ENCODE measurements at places on chromosomes 7 and 10.

- no peak for DNase-seq
Observed at GRCh38 chr7:35450456-35451214, 196.7 kb upstream of the TBX20 start.

DNA sequence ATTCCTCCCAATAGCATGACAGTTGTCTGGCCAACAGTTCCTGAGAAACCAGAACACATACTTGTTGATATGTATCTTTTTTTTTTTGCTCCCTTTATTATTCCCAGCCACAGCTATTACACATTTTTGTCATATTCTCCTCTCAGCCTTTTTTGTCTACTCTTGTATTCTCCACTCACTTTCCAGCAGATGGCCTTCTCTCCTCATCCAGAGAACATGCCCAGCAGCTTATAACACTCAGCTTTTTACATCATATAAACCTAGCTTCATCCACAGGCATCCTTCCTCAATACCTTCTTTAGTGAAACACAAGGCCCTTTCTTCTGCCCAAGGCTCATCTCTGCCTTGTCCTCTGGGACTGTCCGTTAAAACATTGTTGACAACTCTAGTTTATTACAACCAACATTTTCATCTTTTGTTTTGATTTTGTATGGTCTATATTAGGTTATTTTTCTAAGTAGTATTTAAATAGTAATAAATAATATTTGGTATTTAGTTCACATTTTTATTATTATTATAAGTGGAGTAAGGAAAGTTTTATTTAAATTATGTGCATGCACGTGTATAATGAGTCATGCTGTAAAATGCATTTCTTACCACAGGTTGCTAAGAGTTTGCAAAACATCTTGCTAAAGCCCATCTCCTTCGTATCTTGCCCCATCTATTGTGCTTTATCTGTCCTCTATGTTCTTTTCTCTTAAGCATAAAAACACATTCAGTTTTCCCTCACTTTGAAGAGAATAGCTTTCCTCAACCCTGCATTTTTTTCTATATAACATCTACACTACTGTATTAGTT is 101.5 kb downstream of the ORC5 start:
- DNase-seq, result no peak

DNA sequence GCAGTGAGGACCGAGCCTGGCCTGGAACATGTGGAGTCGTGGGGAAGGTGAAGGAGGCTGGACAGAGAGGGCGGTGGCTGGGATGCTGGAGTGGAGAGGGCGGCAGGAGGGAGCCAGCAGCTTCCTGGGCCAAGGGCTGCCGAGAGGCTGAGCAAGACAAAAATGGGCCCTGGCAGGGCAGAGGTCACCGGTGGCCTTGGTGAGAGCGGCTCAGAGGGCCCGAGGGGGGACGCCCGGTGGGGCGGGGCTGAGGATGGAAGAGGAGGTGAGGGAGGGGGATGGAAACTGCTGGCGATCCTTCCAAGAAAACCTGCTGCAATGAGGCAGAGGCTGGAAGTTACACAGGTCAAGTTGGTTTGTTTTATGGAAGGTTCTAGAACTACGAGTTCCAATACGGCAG is 69.5 kb downstream of the ELFN1 start:
- no peak for DNase-seq

GRCh38 chr10:79189853-79190435 is 121.2 kb downstream of the ZMIZ1 start:
- no peak for DNase-seq

- no peak for DNase-seq
Observed at GRCh38 chr7:84529480-84530205, 335.1 kb upstream of the SEMA3A start.

DNA sequence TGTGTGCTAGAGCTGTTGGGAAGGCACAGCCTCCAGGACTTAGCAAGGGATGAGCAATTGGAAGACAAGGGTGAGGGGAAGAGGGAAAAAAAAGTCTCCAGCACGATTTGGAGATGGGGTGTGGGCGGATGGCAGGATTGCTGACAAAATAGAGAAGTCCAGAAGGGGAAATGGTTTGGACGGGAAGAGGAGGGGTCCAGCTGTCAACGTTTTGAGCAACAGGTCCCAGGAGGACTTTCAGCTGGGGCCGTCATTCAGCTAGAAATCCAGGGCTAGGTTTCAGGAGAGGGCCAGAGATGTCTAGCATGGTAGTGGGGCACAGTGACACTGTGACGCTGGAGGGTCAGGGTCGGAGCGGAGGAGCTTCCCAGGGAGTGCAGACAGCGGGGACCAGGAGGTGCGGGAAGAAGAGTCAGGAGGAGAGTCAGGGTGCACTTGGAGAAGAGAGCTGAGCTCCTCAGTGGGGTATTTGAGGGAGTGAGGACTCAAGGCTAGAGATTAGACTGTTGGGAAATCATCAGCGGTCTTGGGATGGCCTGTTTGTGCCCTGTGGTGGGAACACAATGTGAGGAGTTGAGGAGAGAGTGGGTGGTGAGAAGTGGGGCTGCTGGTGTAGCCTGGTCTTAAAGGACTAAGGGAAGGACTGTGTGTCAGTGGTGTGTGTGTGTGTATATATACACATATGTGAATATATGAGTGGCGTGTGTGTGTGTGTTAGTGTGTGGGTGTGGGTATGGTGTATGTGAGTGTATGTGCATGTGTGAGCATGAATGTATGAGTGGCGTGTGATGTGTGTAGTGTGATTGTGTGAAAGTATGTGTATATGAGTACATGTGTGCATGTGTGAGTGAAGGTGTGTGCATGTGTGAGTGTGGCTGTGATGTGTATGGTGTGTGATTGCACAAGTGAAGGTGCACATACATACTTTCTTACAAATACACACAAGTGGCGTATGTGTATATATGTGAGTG is 3.8 kb downstream of the ZYX start:
- no peak for DNase-seq

DNA sequence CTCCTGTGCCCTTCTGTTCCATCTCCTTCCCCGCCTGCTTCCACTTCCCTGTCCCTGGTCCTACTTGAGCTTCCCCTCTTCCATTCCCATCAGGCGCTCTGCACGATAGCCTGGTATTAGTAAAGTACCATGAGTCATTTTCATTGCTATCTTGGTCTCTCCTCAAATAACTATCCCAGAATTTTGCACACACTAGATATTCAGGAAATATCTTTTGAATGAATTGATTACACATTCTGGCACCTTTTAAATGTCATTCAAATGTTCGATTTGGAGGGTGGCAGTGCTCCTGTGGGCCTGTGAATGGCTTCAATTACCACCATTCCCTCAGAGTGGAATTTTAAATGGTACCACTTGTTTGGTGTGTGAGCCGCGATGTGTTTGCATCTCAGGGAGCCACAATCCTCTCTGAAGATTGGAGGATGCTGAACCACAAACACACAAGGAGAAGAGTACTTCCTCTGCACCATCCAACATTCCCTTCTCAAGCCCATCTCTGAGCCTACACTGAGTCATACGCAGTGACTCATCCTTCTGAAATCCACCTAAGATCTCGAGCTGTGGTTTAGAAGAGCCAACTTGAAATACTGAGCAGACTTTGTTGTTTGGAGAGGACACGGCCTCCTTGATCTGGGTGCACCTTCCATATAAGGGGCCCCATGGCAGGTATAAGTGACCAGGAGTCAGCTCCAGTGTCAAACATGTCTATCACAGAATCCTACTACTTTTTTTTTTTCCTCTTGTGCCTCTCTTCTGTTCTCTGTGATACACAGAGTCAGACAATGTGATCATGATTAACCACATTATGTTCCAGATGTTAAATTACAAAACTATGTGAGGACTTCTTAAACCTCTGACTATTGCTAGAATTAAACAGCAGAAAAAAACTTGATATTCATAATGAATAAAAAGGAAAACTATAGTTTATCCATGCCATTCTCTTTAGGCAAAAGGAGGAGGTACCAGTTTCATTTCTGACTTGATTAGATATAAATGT is 81.9 kb downstream of the BMPER start:
- no peak for DNase-seq

DNA sequence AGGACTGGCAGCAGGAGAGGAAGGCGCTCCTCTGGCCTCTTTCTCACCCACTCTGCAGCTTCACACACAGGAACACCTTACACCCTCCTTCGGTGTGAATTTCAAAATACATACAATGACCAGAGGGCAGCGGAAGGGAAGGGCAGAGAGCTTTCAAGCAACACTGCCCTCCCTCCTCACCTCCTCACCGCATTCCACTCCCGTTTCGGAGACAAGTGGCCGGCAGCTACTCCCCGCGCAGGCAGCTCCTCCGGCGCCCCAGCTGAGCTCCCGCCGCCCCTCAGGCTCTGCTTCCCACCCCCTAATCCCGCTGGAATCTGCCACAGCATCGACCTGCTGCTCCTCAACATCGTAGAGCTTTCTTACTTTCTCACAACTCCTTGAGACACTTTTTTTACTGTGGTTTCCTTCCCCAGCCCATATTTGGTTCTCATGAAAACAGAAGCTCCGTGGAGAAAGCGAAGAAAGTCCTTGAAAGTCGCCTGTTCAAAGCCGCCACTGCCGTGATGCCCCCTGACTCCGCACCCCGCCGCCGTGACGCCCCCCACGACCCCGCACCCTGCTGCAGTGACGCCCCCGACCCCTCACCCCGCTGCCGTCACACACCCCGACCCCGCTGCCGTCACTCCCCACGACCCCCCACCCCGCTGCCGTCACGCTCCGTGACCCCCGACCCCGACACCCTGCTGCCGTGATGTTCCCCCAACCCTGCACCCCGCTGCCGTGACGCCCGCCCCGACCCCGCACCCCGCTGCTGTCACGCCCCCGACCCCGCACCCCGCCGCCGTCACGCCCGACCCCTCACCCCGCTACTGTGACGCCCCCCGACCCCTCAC is 14.6 kb upstream of the GPER1 start:
- no peak for DNase-seq
